NCI-H1048 (cell line): ENCODE measurements at places on chromosomes 6 and 20.

- DNase-seq: no peak
Observed at GRCh38 chr6:33592595-33593413, 12.7 kb upstream of the BAK1 start.

DNA sequence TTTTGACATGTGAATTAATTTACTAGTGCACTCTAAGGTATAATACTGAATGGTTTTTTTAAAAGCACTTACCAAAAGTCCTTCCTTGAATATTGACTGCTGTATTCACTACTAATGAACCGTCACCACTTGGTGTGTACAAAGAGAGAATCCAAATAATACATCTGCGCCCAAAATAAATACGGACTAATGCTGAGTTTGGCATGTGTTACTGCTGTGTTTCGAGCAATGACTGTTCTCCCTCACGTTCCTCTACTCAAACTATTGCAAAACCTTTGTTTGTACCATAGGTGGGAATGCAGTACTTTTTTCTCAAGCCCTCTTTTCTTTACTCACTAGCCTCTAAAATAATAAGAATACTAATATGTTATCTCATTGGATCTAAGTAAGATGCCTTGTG is 305.5 kb downstream of the QKI start:
- no peak for DNase-seq

GRCh38 chr6:169820358-169820757 is 68.9 kb downstream of the ERMARD start:
- DNase-seq: no peak

DNA sequence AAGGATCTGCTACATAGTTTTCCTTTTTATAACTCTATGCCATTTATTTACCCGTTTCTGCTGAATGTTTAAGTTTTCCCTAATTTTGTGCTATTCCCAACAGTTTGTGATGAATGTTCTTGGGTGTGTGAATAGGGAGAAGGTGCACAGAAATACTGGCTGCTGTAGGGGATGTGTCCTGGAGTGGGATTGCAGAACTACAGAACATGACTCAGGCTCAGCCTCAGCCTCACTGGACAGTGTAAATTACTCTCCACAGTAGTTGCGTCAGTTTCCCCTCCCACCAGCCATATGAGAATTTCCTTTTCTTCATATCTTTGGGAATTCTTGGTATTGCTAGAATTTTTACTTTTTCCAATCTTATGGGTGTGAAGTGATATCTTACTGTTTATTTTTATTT is 57.0 kb downstream of the SLX4IP start:
- DNase-seq: no peak

DNA sequence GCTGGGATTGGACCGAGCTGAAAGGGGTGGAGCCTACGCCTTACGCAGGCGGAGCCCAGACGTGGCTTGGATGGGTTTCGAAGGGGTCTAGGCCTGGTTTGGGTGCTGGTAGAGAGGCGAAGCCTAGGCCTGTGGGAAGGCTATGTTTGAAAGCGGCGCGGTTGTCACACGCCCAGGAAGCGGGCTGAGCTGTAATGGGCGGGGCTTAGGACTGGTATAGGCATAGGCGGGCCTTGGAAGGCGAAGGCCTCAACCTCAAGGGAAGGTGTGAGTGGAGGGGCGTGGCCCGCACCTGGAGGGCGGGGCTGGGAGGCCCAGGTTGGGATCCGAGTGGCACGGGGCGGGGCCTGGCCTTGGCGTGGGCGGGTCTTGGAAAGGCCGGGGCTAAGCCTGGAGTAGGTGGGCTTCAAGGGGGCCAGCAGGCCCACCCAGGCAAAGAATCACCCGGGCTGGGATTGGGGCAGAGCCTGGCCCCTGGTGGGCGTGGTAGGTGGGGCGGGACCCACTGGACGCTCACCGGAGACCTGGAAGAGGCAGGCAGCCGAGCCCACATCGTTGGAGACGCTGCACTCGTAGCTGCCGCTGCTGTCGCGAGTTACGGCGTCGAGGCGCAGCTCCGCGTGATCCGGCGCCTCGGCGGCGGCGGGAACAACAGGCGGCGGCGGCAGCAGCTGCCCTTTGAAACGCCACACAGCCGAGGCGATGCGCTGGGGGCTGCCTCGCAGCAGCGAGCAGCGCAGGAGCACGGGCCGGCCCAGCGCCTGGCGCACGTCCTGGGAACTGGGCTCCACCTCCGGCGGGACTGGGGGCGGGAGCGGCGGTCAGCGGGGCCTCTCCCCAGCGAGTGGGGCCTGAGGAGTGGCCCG is 49.0 kb downstream of the MDGA1 start:
- DNase-seq: peak; percentile 50

DNA sequence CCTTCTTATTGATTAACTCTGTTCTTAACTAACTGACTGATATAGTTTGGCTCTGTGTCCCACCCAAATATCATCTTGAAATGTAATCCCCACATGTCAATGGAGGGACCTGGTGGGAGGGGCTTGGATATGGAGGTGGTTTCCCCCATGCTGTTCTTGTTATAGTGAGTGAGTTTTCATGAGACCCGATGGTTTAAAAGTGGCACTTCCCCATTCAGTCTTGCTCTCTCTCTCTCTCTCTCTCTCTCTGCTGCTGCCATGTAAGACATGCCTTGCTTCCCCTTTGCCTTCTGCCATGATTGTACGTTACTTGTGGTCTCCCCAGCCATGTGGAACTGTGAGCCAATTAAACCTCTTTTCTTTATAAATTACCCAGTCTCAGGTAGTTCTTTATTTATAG is 81.8 kb upstream of the SPACA1 start:
- no peak for DNase-seq

GRCh38 chr6:32867022-32867477 is 13.1 kb downstream of the PSMB9 start:
- DNase-seq: no peak

DNA sequence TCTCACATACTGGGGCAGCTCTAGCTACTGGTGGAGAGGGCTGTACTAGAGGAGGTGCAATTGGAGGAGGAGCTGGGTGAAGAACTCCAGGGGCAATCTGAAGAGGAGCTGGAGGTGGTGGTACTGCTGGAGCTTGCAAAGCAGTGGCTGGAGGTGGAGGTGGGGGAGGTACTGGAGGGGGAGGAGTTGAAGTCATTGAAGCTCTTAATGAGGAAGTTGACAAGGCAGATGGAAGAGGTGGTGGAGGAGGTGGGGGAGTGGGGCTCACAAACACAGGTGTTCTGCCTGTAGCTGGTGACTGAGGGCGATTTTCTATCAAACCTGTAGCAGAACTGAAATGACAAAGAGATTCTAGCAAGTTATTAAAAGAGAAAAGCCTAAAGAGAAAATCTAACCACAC is 77.6 kb downstream of the WASF1 start:
- DNase-seq: no peak

- no peak for DNase-seq
Observed at GRCh38 chr6:162404951-162405350, 322.6 kb downstream of the PRKN start.

DNA sequence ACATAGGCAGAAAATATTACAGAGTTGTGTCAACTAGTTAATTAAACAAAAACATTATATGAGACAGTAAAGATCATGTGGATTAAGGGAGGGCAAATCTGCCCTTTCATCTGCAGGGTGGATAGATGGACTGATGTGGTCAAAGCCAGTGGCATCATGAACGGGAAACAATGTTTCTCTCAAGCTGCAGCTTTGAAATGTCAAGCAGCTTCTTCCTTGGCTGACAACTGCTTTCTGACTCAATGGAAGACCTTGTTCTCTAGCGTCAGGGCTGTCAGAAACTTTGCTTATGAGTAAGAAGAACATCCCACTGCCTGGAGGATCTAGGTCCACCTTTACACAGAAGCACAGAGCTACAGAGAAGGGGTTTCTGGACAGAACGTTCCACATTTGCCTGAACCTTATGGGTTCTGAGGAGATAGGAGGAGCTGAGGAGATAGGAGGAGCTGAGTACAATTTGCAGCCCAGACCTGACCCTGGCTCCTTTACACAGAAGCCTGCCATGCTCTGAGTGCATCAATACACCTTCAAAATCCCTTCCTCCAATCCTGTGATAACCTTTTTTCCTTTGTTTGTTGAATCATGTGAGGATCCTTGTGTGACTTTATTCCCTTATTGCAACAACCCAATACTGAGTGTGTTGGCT is 6.1 kb downstream of the CST5 start:
- no peak for DNase-seq

- DNase-seq: no peak
Observed at GRCh38 chr20:973785-974194, 28.3 kb downstream of the RSPO4 start.

GRCh38 chr6:36893976-36894932 is 8.5 kb downstream of the C6orf89 start:
- no peak for DNase-seq

DNA sequence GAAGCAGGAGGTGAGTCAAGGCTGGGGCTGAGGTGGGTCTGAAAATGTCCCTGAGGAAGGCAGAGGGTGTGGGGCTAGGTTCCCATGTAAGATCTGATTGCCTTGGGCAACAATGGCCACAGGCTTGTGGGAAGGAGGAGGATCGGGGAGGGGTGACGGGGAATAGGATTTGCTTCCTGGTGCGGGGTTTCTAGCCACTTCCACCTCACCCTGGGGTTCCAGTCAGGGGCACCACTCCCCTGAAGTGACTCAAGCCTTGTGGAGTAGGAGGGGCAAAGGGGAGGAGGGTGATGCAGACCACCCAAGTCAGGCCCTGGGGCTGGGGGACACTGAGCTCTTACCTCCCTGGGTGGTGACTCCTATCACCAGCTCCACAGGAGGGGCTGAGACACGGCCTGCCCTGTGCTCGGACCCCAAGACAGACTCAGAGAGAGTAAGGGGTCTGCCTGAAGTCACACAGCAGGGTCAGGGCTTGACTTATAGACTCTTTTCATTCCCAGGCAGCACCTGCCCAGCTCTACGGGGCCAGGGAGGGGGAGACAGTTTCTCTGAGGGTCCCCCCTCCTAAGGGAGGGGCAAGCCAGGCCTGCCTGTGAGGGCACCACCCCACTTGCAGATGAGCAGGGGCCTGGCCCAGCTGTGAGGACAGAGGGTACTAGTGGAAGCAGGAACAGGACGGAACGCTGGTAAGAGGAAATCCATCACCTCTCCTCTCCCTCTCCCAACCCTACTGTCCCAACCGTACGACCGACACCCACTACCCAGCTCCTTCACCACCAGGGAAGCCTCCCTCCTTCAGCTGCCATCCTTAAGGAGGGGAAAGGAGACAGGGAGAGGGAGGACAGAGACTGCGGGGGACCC is 12.4 kb upstream of the SPDEF start:
- no peak for DNase-seq

DNA sequence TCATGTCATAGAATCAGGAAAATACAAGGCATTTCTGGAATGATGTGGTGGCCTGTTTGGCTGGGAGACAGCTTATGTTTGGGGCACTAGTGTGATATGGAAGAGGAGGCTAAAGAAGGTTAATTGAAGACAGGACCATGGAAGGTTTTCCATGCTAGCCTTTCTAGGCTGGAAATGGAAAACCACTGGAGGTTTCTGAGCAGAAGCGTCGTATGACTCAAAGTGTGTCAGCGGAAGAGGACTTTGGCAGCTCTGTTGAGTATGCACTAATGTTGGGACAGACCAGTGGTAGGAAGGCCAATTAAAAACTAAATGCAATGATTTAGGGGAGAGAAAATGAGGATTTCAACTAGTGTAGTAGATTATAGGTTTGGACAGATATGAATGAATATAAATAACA is 413.1 kb downstream of the PLCB1 start:
- no peak for DNase-seq

- no peak for DNase-seq
Observed at GRCh38 chr6:157253699-157254098, 69.6 kb downstream of the TMEM242 start.

GRCh38 chr6:5644523-5645185 is 362.1 kb downstream of the NRN1 start:
- DNase-seq: no peak

DNA sequence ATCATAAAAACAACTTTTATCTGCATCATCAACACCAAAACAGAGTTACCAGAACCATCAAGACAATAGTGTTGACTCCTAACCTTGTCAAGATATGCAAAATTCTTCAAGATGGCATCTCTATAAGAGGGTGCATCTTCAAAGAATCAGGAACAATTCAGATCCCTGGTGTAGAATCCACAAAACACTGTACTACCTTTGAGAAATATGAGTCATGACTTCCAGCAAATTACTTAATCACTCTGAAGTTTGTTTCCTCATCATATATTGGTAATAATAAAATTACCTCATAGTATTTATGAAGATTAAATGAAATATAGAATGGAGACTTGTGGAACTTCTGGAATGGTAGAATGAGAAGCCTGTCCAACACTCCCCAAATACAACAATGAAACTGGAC is 221.3 kb upstream of the SUPT3H start:
- DNase-seq: no peak

DNA sequence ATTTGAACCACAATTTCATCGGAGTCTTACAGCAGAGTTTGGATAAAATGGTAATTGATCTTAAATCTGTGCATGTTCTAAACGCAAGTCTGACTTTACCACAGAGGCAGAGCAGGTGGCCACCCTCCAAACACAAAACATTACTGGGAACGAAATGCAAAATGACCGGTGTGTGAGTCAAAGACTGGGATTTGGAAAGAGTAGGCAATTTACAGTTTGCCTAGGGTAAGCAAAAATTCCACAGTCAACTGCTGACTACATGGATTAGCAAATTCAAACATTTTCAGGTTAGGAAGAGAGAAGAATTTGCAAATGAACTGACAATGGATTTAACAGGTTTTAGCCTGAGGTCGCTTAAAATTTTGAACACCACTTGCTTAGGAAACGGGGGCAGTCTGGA is 444.4 kb downstream of the HDGFL1 start:
- DNase-seq: no peak

DNA sequence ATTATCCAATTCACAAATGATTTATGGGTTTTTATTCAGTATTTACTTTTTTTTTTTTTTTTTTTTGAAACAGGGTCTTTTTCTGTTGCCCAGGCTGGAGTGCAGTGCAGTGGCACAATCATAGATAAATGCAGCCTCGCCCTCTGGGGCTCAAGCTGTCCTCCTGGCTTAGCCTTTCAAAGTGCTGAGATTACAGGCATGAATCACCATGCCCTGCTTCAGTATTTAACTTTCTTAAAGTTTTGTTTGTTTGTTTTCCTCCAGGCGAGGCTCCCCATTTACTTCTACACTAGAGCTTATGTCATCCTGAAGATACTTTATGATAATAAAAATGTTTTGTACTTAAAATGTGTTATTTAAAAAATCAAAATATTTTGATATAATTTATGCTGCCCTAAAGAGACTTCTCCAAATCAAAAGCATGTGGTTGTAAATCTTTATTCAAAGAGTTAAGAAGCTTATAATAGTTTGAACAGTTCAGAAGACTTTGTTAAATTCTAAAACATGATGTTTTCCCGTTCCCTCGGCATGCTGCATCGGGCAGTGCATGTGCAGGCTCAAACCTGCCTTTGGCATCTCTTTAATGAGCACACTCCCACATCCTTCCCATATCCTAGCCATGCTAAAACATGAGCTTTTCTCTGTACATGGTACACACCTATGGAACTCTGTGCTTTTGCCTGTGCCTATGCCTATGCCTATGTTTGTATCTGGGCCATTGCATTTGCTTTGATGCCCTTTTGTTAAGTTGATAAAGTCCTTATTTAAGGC is 11.0 kb downstream of the SMPDL3A start:
- no peak for DNase-seq

- no peak for DNase-seq
Observed at GRCh38 chr6:135506270-135506997, 8.9 kb upstream of the AHI1 start.
